MCF 10A (cell line): ENCODE measurements at places on chromosomes 6 and 20.

GRCh38 chr6:2893281-2893680, 9.8 kb downstream of the SERPINB9 start:
- no peak for DNase-seq

DNA sequence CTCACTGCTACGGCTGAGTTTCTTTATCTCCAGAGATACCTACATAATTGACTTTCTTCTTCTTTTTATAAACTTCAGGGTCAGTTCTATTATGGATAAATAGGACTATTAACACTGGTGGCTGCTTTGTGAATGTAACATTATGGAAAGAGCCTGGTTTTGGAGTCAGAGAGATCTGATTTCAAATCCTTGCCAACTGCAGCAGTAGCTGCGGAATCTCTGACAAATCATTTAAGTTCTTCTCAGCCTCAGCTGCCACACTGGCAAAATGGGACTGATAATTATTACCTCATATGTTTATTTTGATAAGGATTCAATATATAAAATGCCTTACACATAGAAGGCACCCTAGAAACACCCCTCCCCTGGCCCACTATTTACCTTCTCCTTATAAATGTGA, 160.5 kb downstream of the BACH2 start:
- DNase-seq: no peak

DNA sequence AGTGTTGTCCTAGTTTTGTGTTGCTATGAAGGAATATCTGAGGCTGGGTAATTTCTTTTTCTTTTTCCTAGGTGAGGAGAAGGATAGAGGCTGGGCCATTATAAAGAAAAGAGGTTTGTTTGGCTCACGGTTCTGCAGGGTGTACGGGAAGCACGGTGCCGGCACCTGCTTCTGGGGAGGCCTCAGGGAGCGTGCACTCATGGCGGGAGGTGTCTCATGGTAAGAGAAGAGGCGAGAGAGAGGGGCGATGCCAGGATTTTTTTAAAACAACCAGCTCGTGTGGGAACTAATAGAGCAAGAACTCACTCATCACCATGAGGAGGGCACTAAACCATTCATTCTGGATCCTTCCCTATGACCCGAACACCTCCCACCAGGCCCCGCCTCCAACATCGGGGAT, 14.2 kb upstream of the NPBWR2 start:
- no peak for DNase-seq

GRCh38 chr6:56637640-56638039, 5.0 kb downstream of the DST start:
- DNase-seq: peak; percentile 77

GRCh38 chr6:73694711-73695411, 1.1 kb upstream of the CD109 start:
- peak; percentile 78 for DNase-seq

DNA sequence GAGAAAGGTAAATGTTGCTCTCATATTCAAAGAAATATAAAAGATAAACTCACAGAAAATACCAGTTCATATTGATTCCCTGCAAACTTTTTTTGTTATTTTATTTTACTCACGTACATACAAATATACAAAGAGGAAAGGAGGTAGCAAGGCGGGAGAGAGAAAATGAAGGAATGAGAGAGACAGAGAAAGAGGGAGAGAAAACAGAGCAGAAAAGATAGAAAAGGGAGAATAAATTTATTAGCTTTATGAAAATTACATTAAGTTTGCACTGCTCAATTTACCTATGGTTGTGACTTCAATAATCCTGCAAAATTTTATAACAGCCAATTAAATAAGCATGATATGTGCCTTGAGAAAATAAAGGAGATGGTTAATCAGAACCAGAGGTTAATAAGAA, 274.7 kb upstream of the CITED2 start:
- DNase-seq: no peak

DNA sequence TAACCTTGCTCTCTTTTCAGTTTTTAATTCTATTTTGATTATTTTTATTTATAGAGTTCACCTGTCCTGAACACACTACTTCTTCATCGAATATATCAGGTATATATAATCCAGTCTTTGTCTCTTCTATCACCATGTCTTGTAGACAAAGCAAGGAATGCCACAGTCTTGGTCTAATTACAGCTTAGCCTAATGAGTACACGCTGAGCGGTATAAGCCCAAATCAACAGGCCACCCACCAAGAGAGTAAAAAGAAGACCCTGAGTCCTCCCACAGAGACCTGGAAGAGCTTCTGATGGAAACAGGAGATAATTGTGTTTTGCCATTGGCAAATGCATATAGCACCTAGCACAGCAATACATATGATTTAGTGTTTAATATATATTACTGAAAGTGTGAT, 68.7 kb upstream of the TCF21 start:
- no peak for DNase-seq
